ENCODE measurements at places on chromosomes 5 and 9.

DNA sequence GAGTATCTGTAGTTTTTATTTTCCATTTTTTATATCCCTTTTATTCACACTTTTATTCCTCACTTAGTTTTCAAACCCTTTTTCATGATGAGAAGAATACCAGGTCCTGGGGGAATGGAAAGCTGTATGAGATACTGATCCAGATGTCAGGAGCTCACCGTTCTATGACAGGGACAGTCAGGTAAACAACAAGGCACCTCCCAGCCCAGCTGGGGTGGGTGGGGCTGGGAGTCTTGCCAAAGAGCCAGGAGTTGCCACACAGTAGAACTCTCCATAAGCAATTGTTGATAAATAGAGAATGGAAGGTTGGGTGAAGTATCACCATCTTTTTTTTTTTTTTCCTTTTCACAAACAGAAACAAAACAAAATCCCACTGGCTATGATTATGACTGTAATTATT lies 225.8 kb downstream of the NSG2 start:
- DNase-seq, result no peak

DNA sequence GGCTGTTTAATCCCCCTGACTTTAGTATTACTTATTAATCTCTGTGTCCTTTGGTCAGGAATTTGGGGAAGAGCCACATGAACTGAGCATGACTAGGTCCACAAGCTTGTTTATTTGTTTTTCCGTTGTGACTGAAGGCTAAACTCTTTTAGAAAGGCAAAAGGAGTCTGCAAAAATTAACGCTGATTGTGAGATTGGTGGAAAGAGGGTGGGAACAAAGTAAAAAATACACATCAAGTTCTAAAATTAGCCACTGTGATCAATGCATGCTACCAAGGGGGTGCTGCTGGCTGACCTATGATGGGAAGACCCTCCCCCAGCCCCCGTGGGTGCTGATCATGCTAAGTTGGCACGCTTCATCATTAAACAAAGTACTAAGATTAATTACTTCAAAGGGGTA lies 356.8 kb downstream of the ADGRV1 start:
- no peak for DNase-seq

- DNase-seq, result no peak
These were observed 9.3 kb downstream of the TTC23L start for GRCh38 chr5:34848230-34848629.

DNA sequence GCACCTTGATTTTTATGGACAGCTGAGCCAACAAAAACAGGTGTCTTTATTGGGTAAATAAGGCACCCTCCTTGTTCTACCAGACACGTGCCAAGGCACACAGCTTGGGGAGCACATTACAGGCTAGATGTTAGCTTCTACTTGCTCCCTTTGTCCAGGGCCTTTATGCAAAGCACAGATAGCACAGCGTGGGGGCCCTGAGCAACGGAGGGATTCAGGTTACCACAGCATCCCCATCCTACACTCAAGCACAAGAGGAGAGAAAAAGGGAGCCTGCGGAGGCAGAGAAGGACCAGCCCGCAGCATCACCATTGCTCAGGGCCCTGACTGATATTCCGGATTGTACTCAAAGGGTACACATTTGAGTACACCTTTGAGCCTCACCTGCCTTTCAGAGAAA lies 181.7 kb upstream of the KIF2A start:
- no peak for DNase-seq

DNA sequence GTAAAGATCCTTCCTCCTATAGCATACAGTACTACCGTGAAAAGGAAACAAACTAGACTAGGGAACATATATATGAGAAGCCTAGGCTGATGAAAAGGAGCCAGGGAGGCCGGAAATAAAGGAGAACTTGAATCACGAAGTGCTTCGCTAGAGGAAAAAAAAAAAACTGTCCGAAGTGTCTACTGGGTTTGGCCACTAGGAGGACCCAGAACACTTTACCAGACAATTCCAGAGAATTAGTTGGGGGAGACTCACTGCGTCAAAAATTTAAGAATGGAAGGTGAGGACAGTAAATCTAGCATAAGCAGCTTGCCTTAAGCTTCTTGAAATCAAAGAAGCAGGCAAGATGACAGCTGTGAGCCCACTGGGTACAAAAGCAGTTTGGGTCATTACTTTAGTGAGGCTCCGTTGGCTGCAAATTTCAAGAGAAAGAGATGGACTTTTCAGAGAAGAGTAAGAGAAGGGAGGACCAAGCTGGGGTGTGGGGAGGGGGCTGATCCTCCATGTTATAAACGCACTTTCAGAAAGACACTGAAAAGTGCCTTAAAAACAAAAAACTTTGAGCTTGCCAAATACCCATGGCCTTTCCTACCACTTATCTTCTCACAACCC lies 47.4 kb downstream of the P4HA2 start:
- DNase-seq, result peak; percentile 62

GRCh38 chr5:178203670-178204181 lies 607 bp upstream of the HNRNPAB start:
- no peak for DNase-seq

DNA sequence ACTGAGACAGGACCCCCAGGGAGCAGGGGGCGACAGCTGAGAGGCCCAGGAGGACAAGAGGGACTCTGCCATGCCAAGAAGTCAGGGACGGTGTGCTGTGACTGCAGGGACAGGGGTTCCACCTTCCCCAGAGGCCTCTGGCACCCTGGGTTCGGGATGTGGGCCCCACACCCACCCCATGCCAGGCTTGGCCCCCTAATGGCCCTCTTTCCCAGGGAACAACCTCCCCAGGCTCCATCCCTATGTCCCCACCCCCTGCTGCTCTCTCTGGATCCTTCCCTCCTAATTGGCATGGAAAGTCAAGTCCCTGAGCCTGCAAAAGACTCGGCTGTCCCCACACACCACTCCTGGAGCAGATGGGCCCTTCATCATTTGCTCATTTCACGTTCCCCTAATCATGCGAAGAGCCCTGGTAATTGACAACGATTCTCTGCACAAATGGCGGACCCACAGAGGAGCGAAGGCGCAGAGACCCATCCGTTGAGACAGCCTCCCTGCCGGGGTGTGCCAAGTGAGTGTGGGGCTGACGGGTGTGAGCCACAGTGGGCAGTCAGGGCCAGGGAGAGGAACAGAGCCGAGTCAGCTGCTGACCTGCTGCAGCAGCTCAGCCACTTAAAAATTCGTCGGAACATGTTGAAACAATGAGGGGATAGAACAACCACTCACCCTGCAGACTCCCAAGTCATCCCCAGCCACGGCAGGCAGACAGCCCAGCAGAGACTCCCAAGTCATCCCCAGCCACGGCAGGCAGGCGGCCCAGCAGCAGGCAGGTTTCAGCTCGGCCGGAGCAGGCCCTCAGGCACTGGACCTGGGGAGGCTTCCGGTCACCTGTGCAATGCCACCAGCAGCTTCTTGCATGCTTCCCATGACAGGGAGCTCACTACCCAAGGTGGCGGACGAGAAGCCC lies 109.0 kb downstream of the VAV2 start:
- no peak for DNase-seq

GRCh38 chr9:100619665-100620064 lies 41.8 kb downstream of the CAVIN4 start:
- DNase-seq, result no peak

- DNase-seq, result no peak
These were observed at the start of gene ISL1 for GRCh38 chr5:51383131-51384121. Gene ISL1 (plus strand): TSS chr5:51383448. CDS start chr5:51383672, 224 bp downstream.

- DNase-seq, result no peak
These were observed 215.1 kb upstream of the RFX3 start for GRCh38 chr9:3740690-3741419.

DNA sequence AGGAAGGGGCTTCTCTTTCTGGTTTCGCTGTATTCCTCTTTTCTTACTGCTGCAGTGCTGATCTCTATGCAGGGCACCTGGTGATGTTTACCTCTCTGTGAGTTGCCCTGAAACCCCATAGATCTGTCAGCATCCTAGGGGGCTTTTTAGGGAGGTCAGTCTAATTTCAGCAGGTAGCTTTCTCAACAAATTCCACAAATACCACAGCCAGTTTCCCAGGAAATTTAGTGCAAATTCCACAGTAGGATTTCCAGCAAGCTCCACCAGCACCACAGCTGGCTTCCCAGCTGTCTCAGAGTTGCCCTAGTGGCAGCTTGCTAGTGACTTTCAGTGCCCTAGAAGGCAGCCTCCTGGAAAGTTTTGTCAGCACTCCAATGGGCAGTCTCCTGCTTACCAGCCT lies 379.1 kb upstream of the SMC2 start:
- no peak for DNase-seq
